ENCODE measurements at places on chromosomes 7 and 10.
A peak's percentile ranks its signal among the peaks of the same experiment; 100 is the strongest.

DNA sequence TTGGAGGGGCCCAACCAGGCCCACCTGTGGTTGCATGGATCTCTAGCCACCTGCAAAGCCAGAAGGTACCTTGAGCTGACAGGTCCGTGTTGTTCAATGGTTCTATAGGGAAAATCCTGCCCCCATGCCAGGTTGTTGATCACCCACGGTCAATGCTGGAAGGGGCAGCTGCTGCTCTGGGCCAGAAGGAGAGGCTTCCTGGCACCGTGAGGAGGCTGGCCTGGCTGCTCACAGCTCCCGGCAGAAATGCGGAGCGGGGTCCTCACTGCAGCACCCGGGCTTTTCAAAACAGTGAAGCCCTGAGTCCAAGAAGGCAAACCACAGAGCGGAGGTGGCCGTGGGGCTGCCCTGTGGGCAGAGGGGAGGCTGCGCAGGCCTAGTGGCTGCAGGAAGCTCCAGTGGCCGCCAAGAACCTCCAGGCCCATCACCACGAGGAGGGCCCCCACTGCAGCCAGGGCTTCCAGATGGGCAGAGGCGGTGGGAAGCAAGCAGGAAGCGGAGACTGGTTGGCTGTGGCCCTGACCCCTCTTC lies 25.0 kb upstream of the GPR146 start:
- no peak for DNase-seq

- DNase-seq: peak; percentile 83
Observed at GRCh38 chr7:20798081-20798693, 11.5 kb upstream of the SP8 start.

DNA sequence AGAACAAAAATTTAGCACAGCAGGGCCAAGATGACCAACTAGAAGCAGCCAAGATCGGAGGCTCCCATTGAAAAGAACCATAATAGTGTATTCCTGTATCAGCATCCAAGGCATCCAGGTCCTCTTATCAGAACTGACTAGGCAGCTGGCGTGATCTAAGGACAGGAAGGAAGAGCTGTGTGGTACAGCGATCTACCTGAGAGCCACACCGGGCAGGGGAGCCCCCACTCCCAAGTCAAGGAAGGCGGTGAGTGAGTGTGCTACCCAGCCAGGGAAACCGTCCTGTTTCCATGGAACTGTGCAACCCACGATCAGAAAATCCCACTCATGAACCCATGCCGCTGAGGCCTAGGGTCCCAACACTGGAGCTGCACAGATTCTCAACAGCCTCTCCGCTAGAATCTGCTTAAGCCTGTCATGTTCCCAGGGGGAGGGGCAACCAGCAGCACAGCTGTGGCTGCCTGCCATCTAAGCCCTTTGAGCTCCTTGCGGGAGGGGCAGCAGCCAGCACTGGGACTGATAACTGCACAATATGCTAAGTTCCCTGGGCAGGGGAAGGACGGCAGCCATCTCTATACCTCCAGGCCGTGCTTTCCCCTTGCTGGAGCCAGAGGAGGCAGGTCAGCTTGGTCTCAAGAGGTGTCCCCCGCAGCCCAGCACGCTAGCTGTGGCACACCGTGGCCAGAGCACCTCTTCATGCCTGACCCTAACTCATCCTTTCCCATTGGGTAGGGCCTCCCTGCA lies 213.0 kb upstream of the SMIM30 start:
- no peak for DNase-seq

DNA sequence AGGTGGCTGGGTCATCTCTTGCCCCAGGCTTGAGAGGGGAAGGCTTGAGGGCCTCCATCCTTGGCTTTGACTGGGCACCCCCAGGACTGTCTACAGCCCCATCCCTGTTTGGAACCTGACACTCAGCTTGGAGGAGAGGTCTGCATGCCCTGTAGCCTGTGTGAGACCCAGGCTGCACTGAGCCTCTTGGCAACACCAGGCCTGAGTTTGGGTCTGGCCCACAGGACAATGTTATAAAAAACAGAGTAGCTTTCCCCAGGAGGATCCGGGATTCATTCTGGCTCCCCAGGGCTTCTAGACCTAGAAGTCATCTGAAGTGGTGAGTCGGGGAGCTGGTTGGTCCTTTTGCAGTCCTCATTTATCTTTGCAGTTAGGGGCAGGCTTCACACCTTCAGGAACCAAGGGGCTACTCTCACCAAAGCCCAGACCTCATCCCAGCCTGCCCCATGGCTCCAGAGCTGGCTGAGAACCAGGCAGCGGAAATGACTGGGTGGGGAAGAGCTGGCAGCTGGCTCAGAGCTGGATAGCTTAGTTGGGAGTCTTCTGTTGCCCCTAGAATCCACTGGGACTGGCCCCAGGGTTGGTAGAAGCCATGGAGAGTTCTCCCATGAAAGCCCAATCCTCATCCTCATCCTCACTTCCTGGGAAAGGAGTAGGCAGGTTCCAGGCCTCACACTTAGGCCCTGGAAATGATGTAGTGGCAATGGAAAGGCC lies 68.8 kb downstream of the ADCYAP1R1 start:
- DNase-seq: peak; percentile 1

DNA sequence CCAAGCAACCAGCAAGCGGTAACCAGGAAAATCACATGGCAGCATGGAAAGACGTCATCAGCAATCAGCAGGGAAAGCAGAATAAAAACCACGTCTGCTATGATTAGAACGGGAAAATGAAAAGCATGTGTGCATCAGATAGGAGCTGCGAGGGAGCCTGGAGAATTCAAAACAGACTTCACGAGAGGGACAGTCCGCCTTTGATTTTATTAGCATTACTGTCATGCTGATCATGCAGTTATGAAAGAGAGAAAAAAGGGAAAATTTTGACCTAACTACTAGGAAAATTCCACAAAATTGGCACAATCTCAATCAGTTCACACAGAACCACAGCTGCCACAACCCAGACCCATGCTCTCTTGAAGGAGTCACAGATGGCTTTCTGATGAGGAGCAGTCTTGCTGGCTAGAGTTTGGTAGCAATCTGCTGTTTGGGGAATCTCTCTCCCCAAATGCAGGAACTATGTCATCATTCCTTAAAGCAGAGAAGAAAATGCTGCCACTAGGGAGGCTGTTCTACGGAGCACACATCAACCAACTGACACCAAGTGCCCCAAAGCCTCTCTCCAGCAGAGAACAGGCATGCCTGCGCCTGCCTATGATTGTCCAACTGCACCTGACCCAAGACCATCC lies 295.9 kb downstream of the TNS3 start:
- peak; percentile 53 for DNase-seq

DNA sequence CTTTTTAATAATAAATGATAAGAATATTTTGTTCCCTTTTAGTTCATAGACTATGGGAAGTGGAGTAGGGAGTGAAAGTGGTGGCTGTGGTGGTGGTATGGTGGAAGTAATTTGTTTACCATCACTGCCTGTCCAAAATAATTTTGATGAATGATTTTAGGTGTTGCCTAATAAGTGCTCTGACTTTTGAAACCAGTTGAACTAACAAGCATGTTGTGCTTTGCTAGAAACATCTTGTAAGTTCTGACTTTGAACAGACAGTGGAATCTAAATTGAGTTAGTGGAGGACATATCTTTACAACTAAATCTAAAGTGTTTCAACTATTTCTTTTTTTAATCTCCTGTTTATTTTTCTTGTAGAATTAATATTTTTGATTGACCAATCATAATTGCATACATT lies 49.7 kb downstream of the ZEB1 start:
- DNase-seq: no peak

DNA sequence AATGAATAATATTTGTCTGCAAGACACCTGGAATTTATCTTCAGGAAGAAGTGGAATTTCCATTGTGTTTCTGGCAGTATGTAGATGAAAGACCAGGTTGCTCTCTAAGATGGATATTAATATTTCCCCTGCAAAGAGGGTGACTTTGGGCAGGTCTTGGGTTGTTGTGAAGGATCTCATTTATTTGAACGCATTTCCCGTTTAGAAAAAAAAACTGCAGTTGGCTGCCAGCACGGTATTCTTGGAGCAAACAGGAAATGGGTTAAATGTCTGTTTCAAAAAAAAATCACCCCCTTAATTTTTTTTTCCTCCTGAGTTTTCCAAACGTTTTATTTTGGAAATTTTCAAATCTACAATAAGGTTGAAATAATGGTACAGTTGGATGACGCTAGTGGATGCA lies 11.5 kb downstream of the EIF4H start:
- no peak for DNase-seq

- no peak for DNase-seq
Observed at GRCh38 chr7:106756884-106757283, 95.9 kb upstream of the CCDC71L start.

DNA sequence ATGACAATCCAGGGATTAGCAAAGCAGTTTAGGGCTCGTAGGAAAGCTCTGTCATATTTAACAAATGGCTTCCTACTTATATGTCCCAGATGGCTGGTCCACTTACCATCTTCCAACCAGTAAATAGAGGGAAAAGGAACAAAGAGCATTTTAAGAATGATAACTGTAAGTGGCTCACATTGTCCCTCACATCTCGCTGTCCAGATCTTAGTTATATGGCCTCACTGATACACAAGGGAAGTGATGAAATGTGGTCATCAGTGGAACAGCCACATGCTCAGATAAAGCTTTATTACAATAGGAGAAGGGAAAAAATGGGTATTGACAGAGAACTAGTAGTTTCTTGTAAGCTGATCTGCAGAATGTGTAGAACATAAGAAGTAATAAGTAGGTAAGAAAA lies 35.8 kb downstream of the IQUB start:
- DNase-seq: no peak

DNA sequence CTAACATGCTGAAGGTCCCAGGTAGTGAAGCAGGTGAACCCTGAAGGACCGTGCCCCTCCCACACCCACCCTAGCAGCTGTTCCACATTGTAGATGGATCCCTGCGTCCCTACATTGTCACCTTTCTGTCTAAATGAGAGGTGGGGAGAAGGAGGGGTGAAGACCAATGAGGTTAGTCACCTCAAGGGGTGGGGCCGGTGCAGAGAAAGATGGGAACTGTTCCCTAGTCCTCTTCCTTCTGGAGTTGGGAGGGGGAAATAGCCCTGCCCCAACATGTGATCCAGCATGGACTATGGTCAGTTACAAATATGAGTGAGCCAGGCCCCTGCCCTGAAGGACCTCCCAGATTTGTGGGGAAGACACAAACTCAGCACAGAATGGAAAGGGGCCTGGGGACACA lies 124.5 kb downstream of the LHPP start:
- no peak for DNase-seq

DNA sequence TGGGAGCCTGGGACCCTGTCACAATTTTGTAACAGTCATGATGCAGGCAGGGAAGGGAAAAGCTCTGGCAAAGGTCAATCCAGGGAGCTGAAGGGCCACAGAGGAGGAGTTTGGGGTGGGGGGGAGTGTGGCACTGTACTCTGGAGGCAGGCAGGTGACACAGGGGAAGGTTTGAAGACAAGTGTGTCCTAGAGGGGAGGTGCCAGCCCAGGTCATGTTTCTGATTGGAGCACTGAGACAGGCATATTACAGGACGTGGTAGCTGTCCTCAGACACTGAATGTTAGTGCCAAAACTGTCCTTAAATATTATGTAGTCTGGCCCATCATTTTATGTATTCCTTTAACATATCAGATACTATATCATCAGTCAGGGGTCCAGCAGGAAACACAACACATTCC lies 75.6 kb upstream of the LRRC4 start:
- no peak for DNase-seq

- DNase-seq: no peak
Observed at GRCh38 chr7:38195804-38196595, 18.0 kb downstream of the STARD3NL start.

- no peak for DNase-seq
Observed at GRCh38 chr10:9707216-9707615, 1310.5 kb upstream of the CELF2 start.

DNA sequence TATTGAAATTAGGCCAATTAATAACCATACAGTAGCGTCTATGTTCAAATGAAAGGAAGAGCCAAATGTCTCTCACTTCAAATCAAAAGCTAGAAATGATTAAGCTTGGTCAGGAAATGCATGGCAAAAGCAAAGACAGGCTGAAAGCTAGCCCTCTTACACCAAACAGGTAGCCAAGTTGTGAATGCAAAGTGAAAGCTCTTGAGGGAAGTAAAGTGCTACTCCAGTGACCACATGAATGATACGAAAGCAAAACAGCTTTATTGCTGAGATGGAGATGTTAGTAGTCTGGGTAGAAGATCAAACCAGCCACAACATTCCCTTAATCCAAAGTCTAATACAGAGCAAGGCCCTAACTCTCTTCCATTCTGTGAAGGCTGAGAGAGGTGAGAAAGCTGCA lies 123.8 kb downstream of the TEX36 start:
- DNase-seq: no peak

GRCh38 chr7:100808354-100808875 lies 18.9 kb downstream of the EPHB4 start:
- DNase-seq: no peak

GRCh38 chr7:76086070-76086469 lies 38.2 kb downstream of the MDH2 start:
- DNase-seq: no peak

DNA sequence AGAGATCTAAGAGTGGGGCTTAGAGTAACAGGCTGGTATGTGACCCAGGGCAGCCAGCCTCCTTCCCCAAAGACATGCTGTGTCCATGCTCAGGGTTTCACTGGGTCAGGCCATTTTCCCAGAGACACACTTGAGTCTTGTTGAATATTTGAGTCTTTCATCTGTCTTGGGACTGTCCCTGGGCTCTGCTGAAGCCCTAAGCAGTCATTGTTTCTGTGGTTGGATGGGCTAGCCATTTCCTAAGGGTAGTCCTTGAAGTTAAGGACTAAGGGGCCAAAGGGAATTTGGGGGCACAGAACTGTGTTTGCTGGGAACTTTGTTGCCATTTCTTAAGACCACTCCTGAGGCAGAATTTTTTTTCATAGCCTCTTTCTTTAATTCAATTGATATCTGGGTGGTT lies 98.4 kb upstream of the SAMD8 start:
- DNase-seq: no peak

GRCh38 chr7:17041324-17041723 lies 159.5 kb upstream of the AGR3 start:
- DNase-seq: no peak

DNA sequence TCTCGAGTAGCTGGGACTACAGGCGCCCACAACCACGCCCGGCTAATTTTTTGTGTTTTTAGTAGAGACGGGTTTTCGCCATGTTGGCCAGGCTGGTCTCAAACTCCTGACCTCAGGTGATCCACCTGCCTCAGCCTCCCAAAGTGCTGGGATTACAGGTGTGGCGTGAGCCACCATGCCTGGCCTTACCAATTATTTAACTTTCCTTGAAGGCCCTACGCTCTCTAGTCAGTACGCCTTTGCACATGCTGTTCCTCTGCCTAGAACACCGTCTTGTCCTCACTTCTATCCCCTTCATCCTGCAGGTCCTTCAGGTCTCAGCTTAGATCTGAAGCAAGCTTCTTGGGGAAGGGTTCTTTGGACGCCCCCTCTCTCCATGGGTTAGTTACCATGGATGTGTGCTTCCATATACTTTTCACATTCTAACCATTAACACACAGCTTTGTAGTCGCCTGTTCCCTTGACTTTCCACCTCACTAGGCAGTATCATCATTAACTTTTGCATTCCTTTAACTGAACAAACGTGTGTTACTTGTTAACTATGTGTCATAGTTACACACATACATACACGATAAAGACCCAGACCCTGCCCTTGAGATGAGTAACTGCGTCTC lies 592 bp upstream of the ATP6V1F start:
- no peak for DNase-seq
